Immature natural killer cell (primary cell): ENCODE measurements at places on chromosomes 5 and 9. TPM values are rescaled to one million over a fixed set of nuclear protein-coding genes. Genes with fewer than 3 reads are reported as not detected.

Gene ANKRD34B
- polyA plus RNA-seq, result not detected

GRCh38 chr5:59348189-59348588 lies 545.3 kb downstream of the PDE4D start:
- DNase-seq, result no peak
- H3K4me1 ChIP-seq, result peaks cover 14% of the 10 kb centered on the region
- peaks cover 5% of the 10 kb centered on the region for H3K27me3 ChIP-seq

DNA sequence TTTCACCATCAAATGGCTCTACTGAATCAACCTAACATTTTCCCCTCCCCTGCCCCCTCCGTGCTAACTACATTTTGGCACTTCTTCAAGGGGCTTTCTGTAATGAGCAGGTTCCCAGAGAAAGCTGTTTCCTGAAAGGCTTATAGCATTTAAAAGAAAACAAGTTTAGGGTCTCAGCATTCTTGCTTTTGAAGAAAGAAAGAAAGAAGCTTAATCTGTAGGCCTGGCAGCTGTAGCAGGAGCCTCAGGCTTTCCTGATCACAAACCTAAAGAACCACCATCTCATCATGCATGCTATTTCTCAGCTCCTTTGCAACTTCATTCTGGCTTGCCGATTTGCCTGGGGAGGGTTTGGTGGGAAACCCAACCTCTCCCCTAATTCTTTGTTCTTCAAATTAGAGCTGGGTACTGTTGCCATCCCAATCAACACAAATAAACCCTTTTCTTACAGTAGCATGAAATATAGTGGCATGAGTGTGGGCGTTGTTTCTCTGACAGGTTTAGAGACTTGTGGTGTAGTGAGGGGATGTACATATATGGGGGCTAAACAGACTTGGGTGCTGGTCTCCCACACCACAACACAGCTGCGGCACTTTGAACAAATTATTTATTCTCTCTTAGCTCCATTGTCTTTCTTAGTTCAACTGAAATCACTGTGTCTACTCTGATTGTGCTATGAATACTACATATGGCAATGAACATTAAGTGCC lies 160.5 kb upstream of the TNC start:
- no peak for DNase-seq
- H3K27me3 ChIP-seq, result no peaks in the 10 kb centered on the region
- H3K27ac ChIP-seq, result no peak overlapping the region
- no peaks in the 10 kb centered on the region for H3K36me3 ChIP-seq
- H3K4me1 ChIP-seq, result no peaks in the 10 kb centered on the region

Gene CAVIN4
- polyA plus RNA-seq, result not detected

DNA sequence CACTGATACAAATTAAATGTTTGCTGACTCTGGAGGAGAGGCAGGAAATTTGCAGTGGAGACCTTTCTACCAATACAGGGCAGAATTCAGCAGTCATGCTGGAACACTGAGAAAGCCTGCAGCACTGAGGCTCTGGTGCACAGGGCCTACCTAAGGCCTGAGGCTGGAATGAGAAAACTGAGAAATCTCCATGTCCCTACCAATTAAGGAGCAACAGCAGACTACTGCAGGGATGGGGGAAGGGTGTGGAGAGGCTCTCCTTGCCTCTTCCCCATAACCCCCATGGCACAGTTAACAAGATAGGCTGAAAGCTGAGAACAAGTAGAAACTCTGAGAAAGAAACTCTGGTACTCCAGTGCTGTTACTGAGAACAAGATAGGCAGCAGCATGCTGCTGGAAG lies 10.5 kb downstream of the FBXO4 start:
- peaks cover 51% of the 10 kb centered on the region for H3K36me3 ChIP-seq
- H3K27ac ChIP-seq, result no peak overlapping the region
- H3K27me3 ChIP-seq, result peaks cover 2% of the 10 kb centered on the region
- H3K4me3 ChIP-seq, result no peak overlapping the region
- DNase-seq, result no peak

DNA sequence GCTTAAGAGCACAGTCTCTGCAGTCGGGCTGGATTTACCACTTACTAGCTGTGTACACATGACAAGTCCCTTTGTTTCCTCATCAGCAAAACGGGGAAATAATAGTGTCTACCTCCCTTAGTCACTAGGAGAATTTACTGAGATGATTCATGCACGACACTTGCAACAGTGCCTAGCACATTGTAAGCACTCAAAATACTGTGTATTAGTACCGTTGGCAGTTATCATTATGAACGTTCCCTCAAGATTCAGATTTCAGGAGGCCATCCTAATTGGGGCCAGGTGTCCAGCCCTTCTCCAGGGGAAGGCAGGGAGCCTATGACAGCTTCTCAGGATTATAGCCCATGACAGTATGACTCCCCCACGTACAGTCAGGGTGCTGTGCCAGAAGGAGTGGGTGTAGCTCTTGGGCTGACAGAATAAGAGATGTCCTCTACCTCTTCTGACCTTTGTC lies 164.3 kb downstream of the DOCK2 start:
- DNase-seq, result no peak
- H3K27me3 ChIP-seq, result no peaks in the 10 kb centered on the region
- H3K27ac ChIP-seq, result no peak overlapping the region
- H3K36me3 ChIP-seq, result peaks cover 29% of the 10 kb centered on the region
- H3K4me3 ChIP-seq, result no peak overlapping the region
- peaks cover 24% of the 10 kb centered on the region for H3K4me1 ChIP-seq
